ENCODE measurements at places on chromosomes 16 and 17.

GRCh38 chr16:825341-826061 is 25.0 kb upstream of the GNG13 start:
- no peak overlapping the region for H3K4me3 ChIP-seq
- no peak overlapping the region for H3K27ac ChIP-seq
- H3K4me1 ChIP-seq, result no peaks in the 10 kb centered on the region
- no peaks in the 10 kb centered on the region for H3K27me3 ChIP-seq

- no peaks in the 10 kb centered on the region for H3K27me3 ChIP-seq
- H3K27ac ChIP-seq, result no peak overlapping the region
- H3K36me3 ChIP-seq, result no peaks in the 10 kb centered on the region
Observed at GRCh38 chr17:53942898-53943297, 120.2 kb downstream of the KIF2B start.

DNA sequence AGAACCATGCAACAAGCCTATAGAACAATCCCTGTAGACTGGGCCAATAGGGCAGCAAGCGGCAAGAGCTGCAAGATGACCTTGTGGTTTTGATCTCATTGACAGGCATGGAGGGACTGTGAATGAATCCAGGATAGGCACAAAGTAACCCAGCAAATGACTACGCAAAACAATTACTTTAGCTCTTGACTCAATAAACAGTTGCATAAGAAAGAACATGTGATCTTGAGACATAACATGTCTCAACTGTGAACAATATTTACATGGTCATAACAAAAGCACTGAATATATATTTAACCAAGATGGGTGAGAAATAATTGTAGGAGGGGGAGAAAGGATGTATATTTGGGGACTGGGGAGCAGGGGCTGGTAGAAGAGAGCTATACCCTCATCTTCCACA is 313.7 kb upstream of the CDH5 start:
- no peaks in the 10 kb centered on the region for H3K36me3 ChIP-seq
- no peak overlapping the region for H3K27ac ChIP-seq
- H3K27me3 ChIP-seq, result no peaks in the 10 kb centered on the region
- H3K4me1 ChIP-seq, result no peaks in the 10 kb centered on the region

GRCh38 chr17:18004345-18004744 is 31.7 kb downstream of the DRC3 start:
- DNase-seq, result no peak
- H3K36me3 ChIP-seq, result no peaks in the 10 kb centered on the region
- no peaks in the 10 kb centered on the region for H3K27me3 ChIP-seq
- no peaks in the 10 kb centered on the region for H3K4me1 ChIP-seq

All from effector memory CD4-positive, alpha-beta T cell (primary cell).